ENCODE measurements at places on chromosomes 7 and 10.

GRCh38 chr7:8380130-8380529 lies 53.3 kb upstream of the NXPH1 start:
- no peak for DNase-seq

GRCh38 chr10:33087152-33087551 lies 129.1 kb upstream of the ITGB1 start:
- no peak for DNase-seq

DNA sequence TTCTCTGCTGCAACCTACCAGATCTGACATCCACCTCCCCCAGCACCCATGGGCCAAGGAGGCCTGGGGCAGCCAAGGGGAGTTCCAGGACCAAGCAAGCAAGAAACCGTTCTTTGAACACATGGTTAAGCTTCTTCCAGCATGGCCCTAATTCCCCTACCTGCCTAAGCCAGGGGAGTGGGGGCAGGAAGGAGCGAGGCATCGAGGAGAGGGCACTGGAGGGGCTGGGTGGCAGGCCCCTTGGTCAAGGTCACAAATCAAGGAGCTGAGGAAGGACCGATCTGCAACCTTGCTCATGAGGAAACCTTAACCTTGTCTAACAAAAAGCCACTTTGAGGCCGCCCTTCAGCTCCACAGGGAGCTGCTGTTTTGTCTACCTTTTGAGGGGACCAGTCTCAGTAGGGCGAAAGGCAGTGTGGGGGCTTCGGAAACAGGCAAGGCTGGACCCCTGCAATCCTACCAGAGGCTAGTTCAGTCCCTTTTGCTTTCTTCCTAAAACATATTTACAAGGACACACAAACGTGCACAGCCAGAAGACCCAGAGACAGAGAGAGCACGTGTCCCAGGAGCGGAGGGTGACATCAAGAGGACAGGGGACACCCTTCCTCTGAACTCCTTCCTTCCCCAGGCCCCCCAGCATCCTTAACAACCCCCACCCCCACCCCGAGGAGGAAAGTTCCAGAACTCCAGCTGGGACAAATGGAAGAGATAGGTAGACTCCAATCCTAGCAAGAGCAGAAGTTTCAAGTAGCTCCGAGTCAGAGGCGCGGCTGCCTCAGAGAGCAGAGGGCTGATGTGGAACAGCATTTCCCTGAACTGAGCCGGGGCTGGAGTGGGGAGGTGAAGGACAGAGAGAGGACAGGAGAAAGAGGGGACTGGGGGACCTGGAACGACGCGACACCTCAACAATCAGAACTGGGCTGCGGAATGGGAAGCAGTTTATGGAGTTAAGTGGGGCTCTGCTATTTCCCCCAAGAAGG lies 28.2 kb downstream of the SPOCK2 start:
- no peak for DNase-seq

GRCh38 chr10:103491729-103492364 lies 1.7 kb upstream of the NEURL1 start:
- DNase-seq: no peak

DNA sequence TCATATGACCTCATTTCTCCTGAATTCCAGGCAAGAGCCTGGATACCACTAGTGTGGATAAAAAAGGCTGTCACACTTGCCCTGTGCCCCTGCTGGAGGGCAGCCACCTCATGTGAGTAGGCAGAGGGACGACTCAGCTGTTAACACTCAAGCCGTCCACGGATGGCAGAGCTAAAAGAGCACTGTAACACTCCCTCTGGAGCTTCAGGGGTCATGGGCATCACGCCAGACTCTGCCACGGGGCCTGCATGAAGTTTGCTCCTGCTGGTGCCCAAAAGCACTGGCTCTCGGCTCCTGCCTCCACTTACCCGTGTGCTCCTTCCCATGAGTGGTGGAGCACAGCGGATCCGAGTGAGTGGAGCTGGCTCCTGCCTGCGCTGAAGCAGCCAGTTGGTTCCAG lies 919.8 kb upstream of the C7orf33 start:
- no peak for DNase-seq

- no peak for DNase-seq
Measured at GRCh38 chr10:121108051-121108450, 256.9 kb downstream of the WDR11 start.

DNA sequence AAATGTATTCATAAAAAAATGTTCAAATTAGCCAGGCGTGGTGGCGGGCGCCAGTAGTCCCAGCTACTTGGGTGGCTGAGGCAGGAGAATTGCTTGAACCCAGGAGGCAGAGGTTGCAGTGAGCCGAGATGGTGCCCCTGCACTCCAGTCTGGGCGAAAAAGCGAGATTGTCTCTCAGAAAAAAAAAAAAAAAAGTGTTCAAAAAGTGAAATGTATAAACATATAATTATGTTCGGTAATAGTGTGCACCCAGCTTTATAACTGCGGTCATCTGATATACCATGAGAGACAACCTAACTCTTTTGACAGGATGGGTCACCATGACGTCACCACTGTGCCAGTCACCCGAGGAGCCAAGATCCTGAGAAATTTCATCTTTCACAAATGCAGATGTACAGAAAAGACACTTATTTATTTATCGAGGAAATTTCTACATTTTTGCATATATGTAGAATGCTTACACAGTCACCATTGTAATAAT lies 594 bp upstream of the RP9 start:
- no peak for DNase-seq

DNA sequence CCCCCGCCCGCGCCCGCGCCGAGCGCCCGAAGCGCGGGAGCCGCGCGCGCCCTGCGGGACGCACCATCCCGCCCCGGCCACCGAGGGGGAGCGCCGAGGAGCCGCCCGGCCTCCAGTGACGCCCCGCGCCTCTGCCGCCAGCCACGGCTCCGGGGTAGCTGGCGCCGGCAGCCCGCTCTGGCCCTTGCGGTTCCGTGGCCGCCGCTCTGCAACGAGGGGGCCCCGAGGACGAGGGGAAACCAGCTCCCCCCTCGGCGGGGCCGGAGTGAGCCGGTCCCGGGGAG lies at the start of gene PAXIP1:
Gene PAXIP1 (minus strand): TSS at position 33 of the 284 bp plus-strand sequence. CDS start 195 bp downstream, outside the sequence.
- DNase-seq: peak; percentile 55

DNA sequence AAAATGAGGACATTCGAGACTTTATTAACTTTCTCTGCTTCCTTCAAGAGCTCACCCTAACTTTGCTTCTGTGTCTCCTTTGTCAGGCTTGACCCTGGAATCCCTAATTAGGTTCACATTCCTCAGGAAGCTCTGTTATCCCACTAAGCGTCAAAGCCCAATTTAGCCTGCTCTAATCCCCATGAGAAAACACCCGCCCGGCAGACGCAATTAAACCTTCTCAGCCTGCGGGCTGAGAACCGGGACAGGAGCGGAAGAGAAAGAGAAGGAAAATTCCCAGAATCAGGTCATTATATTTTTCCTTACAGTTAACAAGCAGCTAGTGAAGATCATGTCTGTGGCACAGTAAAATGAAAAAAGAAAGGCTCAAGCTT lies 93.0 kb downstream of the TNS3 start:
- no peak for DNase-seq

GRCh38 chr7:43112459-43112940 lies at the start of gene HECW1:
Gene HECW1, plus strand, starts transcription at chr7:43112647. Its CDS starts 131,259 bp downstream, at chr7:43243906.
- no peak for DNase-seq

GRCh38 chr7:133718131-133718530 lies 409.0 kb upstream of the LRGUK start:
- no peak for DNase-seq

DNA sequence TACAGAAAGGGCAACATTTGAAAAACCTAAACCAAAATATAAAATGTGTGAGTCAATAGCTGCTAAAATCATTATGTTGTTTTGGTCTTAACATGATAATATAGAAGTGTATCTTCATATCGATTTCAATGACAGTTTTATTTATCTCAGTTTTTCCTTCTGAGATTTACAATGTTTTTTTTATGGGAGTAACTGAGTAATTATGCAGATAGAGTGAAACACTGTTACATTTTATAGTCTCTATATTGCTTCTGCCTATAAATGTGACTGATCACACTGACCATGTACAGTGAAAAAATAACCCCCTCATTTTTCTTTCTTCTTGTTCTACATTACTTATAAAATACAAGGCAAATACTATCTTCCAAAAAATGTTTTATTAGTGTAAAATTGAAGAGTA lies 81.6 kb downstream of the ETV1 start:
- DNase-seq: no peak

GRCh38 chr10:209357-209756 lies 74.1 kb downstream of the ZMYND11 start:
- peak; percentile 56 for DNase-seq

GRCh38 chr7:139181404-139181803 lies 49.6 kb upstream of the UBN2 start:
- no peak for DNase-seq

- no peak for DNase-seq
Measured at GRCh38 chr10:46091828-46092523, 45.9 kb upstream of the MSMB start.

GRCh38 chr10:49023071-49023470 lies 83.4 kb upstream of the LRRC18 start:
- no peak for DNase-seq

DNA sequence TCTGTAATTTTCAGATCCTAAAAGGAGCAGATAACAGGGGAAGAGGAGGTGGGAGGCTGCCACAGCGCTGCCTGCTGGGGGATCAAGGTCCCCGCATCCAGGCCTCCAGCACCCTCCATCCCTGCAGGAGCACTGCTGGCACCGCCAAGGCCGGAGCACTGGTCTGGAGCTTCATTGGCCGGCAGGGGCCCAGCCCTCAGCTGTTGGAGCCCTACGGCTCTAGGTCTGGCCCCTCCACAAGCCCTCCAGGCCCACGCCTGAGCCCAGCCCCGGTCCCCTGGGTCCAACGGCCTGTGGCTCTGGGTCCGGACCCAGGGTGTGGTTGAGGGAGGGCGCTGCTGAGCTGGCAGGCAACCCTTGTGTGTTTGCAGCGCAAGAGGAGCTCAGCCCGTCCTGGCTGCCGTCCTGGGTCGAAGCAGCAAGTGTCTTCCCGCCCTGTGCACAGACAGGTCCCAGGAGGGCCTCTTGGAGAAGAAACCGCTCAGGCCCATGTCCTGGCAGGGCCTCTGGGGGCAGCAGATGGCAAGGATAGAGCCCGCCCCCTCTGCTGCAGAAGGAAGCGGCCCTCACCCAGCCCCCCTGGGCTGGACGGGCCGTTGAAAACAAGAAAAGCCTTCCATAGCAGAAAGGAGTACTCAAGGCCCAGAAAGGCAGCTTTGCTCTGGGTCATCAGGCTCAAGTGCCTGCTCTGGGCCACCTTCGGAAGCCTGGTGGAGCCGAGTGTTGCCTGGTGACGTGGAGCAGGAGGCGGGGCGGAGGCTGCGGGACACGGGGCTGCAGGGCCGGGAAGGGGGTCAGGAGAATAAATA lies 54.3 kb upstream of the TNRC18 start:
- peak; percentile 39 for DNase-seq
